ENCODE measurements at places on chromosomes 11 and 22.

GRCh38 chr11:59289356-59290181 lies 69.1 kb upstream of the OR5AN1 start:
- no peak for DNase-seq

DNA sequence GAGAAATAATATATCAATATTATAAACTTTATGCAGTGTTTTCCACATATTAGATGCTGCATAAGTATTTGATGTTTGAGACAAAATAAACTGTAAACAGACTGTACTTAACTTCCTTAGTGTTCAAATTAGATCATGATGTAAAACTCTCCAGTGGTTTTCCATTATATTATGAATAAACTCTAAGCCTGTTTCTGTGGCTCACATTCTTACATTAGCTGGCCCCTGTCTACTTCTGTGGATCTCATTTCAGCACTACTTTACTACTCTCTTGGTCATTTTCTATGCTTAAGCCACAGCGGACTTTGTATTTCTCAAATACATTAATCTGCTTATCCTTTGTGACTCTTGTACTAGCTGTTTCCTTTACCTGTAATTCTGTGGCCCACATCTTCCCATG lies 55.6 kb downstream of the ARHGEF12 start:
- DNase-seq = no peak

DNA sequence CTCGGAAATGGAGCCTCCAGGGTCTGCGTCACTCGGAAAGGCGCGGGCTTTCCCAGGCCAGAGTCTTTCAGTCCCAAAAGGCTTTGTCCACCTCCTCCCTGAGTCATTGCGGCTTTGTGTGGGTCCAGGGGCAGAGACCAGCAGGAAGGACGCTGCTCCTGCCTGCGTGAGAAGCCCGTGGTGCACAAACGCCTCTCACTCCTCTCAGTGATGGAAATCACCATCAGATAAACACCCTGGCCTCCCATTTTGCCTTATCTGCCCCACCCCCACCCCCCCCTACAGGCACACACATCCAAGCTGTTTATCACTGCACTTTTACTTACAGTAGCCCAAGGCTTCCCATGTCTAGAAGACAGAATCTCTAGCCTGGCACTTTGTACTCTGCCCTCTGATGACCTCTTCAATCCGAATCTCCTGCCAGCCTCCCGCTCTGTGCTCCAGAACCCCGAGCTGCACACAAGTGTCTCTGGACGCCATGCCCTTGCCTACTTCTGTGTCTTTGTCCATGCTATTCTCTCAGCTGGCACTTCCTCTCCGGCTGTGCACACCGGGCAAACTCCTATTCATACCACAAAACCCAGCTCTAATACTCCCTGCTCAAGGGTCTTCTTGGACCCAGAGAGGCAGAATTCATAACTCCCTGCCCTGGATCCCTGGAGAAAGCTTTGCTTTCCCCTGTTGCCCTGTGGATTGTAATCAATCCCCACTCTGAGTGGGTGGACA lies 954.6 kb downstream of the TBC1D22A start:
- DNase-seq = no peak

- no peak for DNase-seq
These were observed 4.2 kb upstream of the RAC2 start for GRCh38 chr22:37248251-37248650.

- no peak for DNase-seq
These were observed 37.6 kb upstream of the SLC5A1 start for GRCh38 chr22:32005453-32005852.

DNA sequence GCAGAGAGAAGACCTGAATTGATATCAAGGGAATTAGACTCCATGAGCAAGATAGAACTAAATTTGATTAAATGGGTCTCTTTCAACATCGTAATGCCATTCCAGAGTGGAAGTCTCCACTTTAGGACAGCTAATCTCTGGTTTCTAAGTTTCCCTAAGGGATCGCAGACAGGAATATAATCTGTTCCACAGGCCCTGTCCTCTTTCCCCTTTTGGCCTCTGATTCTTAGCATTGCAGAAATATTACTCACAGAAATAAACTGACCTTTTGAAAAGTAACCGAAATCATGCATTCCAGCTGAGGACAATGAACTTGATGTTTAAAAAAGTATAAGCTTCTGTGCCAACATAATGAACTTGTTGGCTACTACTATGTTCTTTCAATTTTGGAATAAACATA lies 227.8 kb downstream of the ETS1 start:
- DNase-seq = no peak

DNA sequence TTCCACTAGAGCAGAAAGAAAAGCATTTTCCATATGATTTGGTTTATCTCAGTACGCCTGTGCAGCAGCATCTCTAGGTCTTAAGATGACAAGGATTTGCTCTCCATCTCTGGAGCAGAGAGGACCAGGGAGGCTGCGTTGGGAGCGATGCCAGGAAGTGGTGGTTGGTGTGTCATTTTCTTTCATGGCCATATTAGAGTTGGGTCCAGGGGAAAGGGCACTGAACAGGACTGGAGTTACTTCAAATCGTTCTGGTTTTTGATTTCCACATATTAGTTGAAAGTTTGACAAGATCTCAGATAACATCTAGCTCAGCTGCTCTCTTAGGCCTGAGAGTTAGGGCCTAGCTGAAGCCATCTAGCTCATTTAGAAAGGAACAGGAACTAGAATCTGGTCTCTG lies 157.7 kb downstream of the ADAMTS15 start:
- no peak for DNase-seq

DNA sequence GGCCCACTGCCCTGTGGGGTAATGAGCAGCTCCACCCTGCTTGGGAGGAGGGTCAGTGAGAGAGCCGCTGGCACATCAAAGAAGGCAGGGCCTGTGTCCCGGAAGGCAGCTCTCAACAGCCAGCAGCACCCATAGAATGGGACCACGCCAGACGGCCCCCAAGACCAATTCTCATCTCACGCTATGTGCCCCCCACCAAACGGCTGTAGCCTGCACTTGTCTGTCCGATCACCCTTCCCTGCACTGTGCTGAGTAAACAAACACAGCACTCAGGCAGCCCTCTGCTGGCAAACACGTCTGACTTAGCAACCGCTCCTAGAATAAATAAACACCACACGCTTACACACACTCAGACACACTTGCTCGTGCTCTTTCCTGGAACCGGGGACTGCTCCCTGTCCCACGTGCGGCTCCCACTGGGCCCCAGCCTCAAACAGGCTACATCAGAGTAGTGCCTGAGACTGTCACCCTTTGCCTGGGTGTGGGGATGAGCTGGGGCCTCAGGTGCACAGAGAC lies 53.2 kb upstream of the CDON start:
- DNase-seq = peak; percentile 42

GRCh38 chr11:3200388-3201111 lies 18.1 kb downstream of the MRGPRG start:
- no peak for DNase-seq

DNA sequence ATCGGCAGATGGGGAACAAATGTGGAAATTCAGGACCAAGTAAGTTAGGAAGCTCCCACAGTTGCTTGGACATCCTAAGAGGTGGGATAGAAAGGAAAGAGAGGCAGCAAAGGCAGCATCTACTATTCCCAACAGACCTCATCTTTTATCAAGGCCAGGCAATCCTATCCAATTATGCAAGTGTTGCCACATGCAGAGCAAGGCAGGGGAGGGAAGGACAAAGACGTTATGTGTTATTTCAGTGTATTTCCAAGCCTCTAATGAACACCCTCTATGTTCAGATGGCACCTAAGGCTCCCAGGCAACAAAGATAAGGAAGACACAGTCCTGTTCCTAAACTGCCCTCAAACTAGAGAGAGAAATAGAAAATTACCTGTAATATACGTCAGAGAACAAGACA lies 9.2 kb downstream of the TIGD3 start:
- DNase-seq = no peak

DNA sequence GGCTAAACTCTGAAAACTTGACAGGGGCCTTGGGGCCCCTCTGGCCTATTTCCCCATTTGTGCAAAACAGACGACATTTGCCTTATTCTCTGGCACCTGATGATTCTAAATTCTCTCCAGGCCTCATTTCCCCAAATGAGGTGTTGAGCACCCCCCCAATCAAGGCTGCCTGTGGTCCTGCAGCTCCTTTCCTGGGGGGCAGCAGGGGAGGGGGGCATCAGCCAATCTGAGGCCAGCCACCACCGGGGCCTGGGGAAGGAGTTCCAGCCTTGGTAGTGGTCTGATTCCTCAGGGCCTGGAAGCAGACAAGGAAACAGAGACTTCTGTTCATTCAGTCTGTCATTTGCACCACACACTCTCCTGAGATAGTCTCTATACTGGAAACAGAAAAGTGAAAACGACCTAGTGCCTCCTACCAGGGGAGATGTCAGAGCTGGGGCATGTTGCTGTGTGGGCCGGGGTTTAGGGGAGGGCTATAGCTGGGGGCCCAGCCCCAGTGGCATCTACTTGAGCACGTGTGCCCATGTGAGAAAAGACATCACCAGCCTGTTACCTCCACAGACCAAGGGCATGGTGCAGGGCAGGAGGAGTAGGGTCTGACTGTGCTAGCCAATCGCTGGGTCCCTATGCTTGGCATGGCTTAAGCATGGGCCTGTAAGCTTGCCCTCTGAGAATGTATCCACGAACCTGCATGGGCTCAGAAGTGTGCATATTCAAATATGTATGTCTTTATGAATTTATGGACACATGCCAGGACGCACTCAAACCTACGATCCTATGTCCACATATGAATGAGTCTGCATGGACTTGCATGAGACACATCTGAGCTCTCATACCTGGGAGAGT lies 1.8 kb upstream of the TPBGL start:
- DNase-seq = no peak

- no peak for DNase-seq
These were observed 12.9 kb upstream of the SYTL2 start for GRCh38 chr11:85823816-85824215.

- DNase-seq = no peak
These were observed 146.3 kb downstream of the WNT7B start for GRCh38 chr22:45830531-45831245.

DNA sequence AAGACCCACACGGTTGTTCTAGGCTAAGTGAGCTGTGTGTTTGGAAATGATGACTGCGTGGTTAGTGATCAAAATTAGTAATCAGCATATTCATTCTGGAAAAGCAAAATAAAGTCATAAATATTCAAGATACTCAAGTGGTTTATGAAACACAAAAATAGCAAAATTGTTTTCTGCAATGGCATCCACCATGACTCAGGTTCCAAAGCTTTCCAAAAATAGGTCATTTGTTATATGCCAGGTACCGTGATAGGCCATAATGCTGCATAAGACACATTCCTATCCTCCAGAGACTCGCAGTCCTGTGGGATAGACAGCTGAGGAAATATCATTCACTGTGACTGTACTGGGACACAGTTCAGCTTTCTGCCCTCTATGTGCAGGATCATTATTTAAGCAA lies 2.4 kb upstream of the ATL3 start:
- no peak for DNase-seq

- no peak for DNase-seq
These were observed 133.9 kb downstream of the FBXO7 start for GRCh38 chr22:32608494-32608893.

GRCh38 chr11:121418625-121419114 lies 33.4 kb upstream of the SORL1 start:
- DNase-seq = no peak

- no peak for DNase-seq
These were observed 17.6 kb downstream of the DDB1 start for GRCh38 chr11:61315260-61315659.

- no peak for DNase-seq
These were observed 693.7 kb upstream of the CCDC179 start for GRCh38 chr11:23554002-23554401.
